ENCODE measurements at places on chromosomes 5 and 9. TPM values are rescaled to one million over a fixed set of nuclear protein-coding genes. Genes with fewer than 3 reads are reported as not detected.

Gene S1PR3
- total RNA-seq: 5.2 TPM

Gene PCDHA11
- total RNA-seq: not detected

GRCh38 chr5:170917113-170917512 lies 55.3 kb downstream of the RANBP17 start:
- DNase-seq: no peak

- DNase-seq: no peak
Observed at GRCh38 chr5:39283231-39283818, 64.0 kb upstream of the FYB1 start.

DNA sequence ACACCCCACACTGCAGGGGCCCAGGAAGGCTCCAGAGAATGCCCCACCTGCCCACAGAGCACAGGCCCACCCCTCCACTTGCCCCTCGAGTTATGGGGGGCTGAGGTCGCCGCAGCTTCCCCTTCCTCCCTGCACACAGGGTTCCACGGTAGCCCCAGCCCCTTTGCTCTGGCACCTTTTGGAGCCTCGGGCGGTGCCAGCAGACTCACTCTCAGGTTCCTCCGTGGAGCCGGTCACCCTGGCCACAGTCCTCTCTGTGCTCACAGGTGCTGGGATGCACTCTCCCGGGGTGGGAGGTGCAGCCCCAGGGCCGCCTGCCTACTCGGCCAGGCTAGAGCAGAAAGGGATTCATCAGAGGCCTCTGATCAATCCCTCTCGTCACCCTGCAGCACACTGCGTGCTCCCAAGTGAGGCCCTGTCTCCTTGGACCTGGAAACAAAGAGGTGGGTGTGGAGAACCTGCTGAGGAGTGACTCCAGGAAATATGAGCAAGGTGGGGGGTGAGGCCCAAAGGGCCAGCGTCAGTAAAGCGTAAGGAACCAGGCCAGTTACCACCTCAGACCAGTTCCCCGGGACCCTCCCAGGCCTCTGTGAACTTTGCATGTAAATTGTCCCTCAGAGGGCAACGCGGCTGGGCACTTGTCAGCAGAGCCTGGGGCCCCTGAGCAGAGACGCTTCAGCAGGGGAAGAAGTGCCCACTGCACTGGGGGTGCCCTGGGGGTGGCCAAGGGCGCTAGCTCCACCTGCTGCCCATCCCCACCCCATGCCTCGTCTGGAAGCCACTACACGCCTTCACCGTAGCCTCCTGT lies 167.8 kb downstream of the OLFM1 start:
- DNase-seq: peak; percentile 6

DNA sequence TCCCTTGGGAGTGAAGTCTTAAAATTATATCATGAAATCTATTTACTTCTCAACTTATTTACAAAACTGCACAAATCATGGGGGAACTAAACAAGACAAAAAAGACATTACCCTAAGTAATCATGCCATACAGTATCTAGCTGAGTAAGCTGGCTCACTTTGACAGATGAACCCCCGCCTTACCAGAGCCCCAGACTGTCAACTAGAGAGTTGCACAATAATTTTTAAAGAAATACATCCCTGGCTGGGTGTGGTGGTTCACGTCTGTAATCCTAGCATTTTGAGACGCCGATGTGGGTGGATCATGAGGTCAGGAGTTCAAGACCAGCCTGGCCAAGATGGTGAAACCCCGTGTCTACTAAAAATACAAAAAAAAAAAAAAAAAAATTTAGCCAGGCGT lies 62.3 kb downstream of the LPAR1 start:
- DNase-seq: no peak
